ENCODE measurements at places on chromosomes 12 and 14. TPM values are rescaled to one million over a fixed set of nuclear protein-coding genes. Genes with fewer than 3 reads are reported as not detected.

- H3K27me3 ChIP-seq, result no peaks in the 10 kb centered on the region
- H3K36me3 ChIP-seq, result no peaks in the 10 kb centered on the region
- peak within 1 kb of the TSS; percentile 77 for H3K4me3 ChIP-seq
- peak within 1 kb of the TSS; percentile 18 for H3K27ac ChIP-seq
- H3K4me1 ChIP-seq, result peaks cover 8% of the 10 kb centered on the region
Observed at GRCh38 chr12:62934799-62935674, at the start of gene PPM1H. Gene PPM1H (minus strand): TSS chr12:62935150. CDS start chr12:62934736, 414 bp downstream.

FERMT2 gene
- 15.6 TPM for total RNA-seq

- H3K27ac ChIP-seq, result no peak overlapping the region
- peaks cover 12% of the 10 kb centered on the region for H3K36me3 ChIP-seq
- no peaks in the 10 kb centered on the region for H3K27me3 ChIP-seq
- no peak overlapping the region for H3K4me3 ChIP-seq
- no peaks in the 10 kb centered on the region for H3K4me1 ChIP-seq
Observed at GRCh38 chr12:109523504-109523903, 46.1 kb downstream of the UBE3B start.

DNA sequence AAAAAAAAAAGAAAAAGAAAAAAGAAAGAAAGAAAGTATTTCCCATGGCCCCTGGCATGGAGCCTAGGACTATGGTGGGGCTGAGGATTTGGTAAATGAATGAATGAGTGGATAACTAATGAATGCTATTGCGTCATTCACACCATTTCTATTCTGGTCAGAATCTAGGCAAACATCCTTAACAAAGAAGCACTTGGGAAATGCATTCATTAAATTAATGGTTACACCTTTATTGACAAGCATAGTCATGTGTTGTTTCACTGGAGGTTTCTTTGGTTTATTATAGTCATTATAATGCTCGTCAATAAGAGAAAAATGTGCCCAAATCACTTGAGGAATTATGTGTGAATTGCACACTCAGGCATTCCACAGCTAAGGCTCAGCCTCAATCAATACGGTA, 13.6 kb upstream of the AQP2 start:
- H3K27ac ChIP-seq, result no peak overlapping the region
- H3K36me3 ChIP-seq, result no peaks in the 10 kb centered on the region
- no peak overlapping the region for H3K4me3 ChIP-seq
- no peak for DNase-seq
- H3K4me1 ChIP-seq, result peaks cover 4% of the 10 kb centered on the region
- no peaks in the 10 kb centered on the region for H3K27me3 ChIP-seq

DNA sequence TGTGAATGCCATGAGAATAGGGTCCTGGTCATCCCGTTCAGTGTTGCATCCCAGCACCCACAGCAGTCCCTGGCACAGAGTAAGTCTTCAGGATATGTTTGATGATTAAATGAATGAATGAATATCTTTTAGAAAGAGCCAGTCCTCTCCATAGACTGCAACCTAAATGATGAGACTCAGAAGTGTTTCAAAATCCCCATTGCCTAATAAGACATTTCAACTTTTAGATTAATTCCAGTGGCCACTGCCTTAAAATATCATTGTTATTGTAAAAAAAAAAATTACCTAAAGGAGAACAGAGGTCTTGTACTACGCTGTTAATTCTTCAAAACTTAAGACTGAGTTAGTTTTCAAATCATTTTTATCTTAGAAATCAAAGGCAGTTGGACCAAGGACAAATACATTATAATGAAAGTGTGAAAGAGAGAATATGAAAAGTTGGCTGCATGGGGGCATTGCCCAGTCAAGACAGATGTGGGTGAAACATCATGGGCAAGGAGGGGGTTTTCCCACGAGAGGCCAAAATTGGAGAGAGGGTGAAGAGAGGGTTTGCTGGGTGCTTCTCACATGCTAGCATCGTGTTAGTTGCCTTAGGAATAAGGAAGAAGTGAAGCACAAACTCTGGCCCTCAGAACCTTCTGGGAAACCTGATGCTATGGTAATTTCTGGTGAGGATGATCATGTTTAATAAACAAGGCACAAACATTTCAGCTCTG, 26.3 kb upstream of the CPM start:
- DNase-seq, result no peak
- H3K27me3 ChIP-seq, result no peaks in the 10 kb centered on the region
- no peak overlapping the region for H3K27ac ChIP-seq
- H3K4me1 ChIP-seq, result peaks cover 6% of the 10 kb centered on the region
- no peaks in the 10 kb centered on the region for H3K36me3 ChIP-seq

CBLN3 gene
- 0.47 TPM for total RNA-seq

GRCh38 chr12:13452955-13453570, 256.5 kb downstream of the EMP1 start:
- H3K4me3 ChIP-seq, result no peak overlapping the region
- no peak for DNase-seq
- no peaks in the 10 kb centered on the region for H3K4me1 ChIP-seq
- H3K27me3 ChIP-seq, result no peaks in the 10 kb centered on the region

GRCh38 chr14:71514941-71515919, 417.0 kb upstream of the RGS6 start:
- no peak for DNase-seq
- no peak overlapping the region for H3K4me3 ChIP-seq
- no peaks in the 10 kb centered on the region for H3K4me1 ChIP-seq
- H3K27ac ChIP-seq, result no peak overlapping the region
- H3K36me3 ChIP-seq, result no peaks in the 10 kb centered on the region

DNA sequence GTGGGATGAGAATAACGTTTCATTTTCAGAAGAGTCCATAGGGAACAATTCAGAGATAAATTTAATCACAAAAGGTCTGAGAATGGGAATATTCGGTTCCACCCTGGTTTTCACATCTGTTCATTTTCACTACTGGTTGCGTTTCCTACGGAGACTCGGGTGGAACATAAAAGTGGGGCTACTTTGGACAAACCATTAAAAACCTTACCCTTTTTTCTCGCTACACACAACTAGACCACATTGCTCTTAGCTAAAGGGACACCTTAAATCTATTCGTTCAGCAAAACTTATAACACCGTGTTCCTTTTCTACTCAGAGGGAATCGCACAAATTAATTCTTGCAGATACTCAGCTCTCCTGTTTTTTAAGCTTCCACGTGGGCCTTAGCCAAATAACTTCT, 1.0 kb upstream of the SUDS3 start:
- DNase-seq, result no peak
- peak overlapping the region; percentile 92 for H3K27ac ChIP-seq
- H3K36me3 ChIP-seq, result no peaks in the 10 kb centered on the region
- H3K4me3 ChIP-seq, result no peak overlapping the region

GRCh38 chr12:103840462-103840875, 565 bp downstream of the NT5DC3 start:
- H3K36me3 ChIP-seq, result no peaks in the 10 kb centered on the region
- H3K4me1 ChIP-seq, result peaks cover 26% of the 10 kb centered on the region
- H3K27me3 ChIP-seq, result no peaks in the 10 kb centered on the region

DNA sequence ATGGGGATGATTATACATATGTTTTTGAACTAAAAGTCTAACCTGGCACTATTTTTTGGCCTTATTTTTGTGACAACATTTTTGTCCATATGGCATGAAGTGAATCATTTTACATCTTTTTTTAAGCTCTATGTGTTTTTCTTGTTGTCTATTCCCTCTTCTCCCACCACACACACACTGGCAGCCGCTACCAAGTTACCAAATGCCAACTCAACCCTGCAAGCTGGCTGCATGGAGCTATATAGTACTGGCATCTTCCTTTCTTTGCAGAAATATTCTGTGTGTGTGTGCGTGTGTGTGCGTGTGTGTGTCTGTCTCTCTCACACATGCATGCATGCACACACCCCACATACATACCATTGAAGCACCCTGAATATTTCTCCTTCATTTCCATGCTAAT, 278.9 kb upstream of the SOX5 start:
- no peaks in the 10 kb centered on the region for H3K27me3 ChIP-seq
- DNase-seq, result no peak
- H3K4me1 ChIP-seq, result no peaks in the 10 kb centered on the region
- no peaks in the 10 kb centered on the region for H3K36me3 ChIP-seq

DNA sequence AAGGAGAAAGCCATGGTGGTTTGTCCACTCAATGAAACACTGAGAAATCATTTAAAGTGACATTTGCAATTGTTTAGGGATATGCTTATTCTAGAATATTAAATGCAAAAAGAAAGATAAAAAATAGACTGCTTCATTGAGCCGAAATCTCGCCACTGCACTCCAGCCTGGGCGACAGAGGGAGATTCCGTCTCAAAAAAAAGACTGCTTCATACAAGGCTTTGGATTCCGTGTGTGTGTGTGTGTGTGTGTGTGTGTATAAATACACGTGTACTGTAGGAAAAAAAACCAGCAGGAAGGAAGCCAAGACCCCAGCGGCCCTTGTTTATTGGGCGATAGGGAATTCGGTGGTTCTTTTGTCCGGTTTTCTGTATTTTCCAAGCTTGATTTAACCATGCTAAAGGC, 3.2 kb upstream of the ZNF839 start:
- H3K27me3 ChIP-seq, result no peaks in the 10 kb centered on the region
- peak overlapping the region; percentile 91 for H3K27ac ChIP-seq
- H3K4me3 ChIP-seq, result peak overlapping the region; percentile 55
- DNase-seq, result peak; percentile 54

TMEM132D gene
- total RNA-seq, result 0.19 TPM

DNA sequence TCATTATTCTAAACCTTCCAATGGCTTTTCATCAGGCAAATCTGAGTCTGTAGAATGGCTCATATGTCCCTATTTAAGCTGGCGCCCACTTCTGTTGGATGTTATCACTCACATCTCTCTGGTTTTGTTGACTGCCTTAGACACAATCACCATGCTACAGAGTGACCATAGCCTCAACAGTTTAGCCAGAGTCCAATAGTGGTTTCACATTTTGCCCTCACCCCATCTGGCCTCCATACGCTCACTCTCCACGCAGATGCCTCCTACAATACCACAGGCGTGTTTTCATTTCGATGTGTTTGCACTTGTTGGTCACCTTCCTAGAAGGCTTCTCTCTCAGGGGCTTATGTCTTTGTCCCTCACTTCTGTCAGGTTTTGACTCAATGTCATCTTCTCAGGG, 3.4 kb downstream of the KLRB1 start:
- H3K4me1 ChIP-seq, result no peaks in the 10 kb centered on the region
- H3K36me3 ChIP-seq, result no peaks in the 10 kb centered on the region
- no peak overlapping the region for H3K27ac ChIP-seq
- DNase-seq, result no peak
- H3K27me3 ChIP-seq, result no peaks in the 10 kb centered on the region

SIX1 gene
- total RNA-seq, result not detected

DNA sequence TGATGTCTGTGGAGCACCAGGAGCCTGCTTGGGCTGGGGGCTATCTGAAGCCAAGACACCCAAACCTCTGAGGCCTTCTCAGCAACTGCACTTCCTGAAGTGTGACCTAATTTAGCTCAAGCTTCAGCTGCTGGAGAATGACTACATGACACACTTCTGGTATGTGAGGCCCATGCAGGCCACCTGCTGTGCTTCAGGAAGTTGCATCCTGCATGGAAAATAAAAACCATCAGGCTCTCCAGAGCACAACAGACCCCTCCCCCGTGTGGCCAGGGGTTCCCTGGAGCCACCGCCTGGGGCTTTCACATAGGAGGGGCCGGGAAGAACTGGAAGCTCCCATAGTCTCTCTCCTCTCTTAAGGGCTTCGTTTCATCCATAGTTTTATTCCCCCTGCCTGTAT, 217.7 kb downstream of the SLC15A4 start:
- peak overlapping the region; percentile 22 for H3K27ac ChIP-seq
- DNase-seq, result no peak
- no peaks in the 10 kb centered on the region for H3K27me3 ChIP-seq
- no peaks in the 10 kb centered on the region for H3K4me1 ChIP-seq
- no peak overlapping the region for H3K4me3 ChIP-seq

DNA sequence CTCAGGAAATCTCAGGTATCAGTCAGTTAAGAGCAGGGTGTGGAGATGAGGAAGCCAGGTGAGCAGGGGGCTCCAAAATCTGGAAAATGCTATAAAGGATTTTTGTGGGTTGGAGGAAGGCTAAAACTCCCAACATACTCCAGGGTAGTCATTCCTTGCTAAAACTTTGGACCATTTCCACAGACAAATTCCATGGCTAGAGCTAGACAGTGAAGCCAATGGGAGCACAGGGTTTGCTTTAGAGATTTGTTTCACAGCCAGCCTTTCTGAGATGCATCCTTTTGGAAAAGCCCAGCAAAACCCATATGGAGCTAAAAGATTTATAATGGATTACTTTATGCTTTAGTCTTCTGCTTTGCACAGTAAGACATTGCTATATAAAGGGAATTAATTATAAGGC, 146.5 kb downstream of the SAMD4A start:
- no peaks in the 10 kb centered on the region for H3K4me1 ChIP-seq
- H3K27ac ChIP-seq, result no peak overlapping the region
- H3K27me3 ChIP-seq, result no peaks in the 10 kb centered on the region
- no peak overlapping the region for H3K4me3 ChIP-seq
- H3K36me3 ChIP-seq, result no peaks in the 10 kb centered on the region
- DNase-seq, result no peak

GRCh38 chr12:26122681-26123481, 2.0 kb downstream of the BHLHE41 start:
- no peaks in the 10 kb centered on the region for H3K36me3 ChIP-seq
- peak overlapping the region; percentile 46 for H3K4me3 ChIP-seq
- peak overlapping the region; percentile 85 for H3K27ac ChIP-seq
- no peaks in the 10 kb centered on the region for H3K27me3 ChIP-seq

DNA sequence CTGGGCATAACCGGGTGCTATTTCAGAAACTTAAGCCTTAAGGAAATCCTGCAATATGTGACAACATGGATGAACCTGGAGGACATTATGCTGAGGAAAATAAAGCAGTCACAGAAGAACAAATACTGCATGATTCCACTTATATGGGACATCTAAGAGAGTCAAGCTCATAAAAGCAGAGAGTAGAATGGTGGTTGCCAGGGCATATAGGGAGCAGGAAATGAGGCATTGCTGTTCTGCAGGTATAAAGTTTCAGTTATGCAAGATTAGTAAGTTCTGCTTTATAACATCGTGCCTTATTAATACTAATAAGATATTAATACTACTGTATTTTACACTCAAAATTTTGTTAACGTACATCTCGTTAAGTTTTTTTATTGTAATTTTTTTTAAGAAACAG, 124.2 kb upstream of the ATF1 start:
- peaks cover 12% of the 10 kb centered on the region for H3K4me1 ChIP-seq
- no peak overlapping the region for H3K27ac ChIP-seq
- no peak for DNase-seq
- no peaks in the 10 kb centered on the region for H3K27me3 ChIP-seq
- no peak overlapping the region for H3K4me3 ChIP-seq
- H3K36me3 ChIP-seq, result no peaks in the 10 kb centered on the region

- H3K4me1 ChIP-seq, result no peaks in the 10 kb centered on the region
- H3K4me3 ChIP-seq, result no peak overlapping the region
- no peaks in the 10 kb centered on the region for H3K27me3 ChIP-seq
- no peak for DNase-seq
- H3K36me3 ChIP-seq, result no peaks in the 10 kb centered on the region
Observed at GRCh38 chr12:62613081-62613480, 146.5 kb downstream of the MON2 start.

CRACR2A gene
- total RNA-seq, result 6.5 TPM

DNA sequence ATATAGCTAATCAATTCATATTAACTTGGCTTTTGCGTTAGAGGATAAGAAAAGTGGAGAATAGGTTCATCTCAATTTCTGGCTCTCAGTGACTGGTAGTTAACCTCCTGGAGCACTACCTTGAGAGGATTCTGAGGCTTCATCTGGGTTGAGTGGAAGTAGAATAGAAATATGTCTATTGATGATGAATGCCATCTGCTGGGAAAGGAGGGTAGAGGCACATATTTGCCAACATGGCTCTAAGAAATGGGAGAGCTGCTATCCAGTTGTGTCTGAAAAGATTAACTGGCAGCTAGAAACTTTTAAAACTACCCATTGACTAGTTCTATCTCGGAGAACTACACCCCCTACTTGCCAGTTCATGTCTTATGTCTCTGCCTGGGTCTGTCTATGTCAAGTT, 530.1 kb downstream of the NRXN3 start:
- no peaks in the 10 kb centered on the region for H3K4me1 ChIP-seq
- DNase-seq, result no peak
- no peak overlapping the region for H3K27ac ChIP-seq
- H3K36me3 ChIP-seq, result no peaks in the 10 kb centered on the region
- no peaks in the 10 kb centered on the region for H3K27me3 ChIP-seq

Data from pancreas (tissue), 10 donors.